NCI-H774 (cell line): ENCODE measurements at places on chromosomes 7 and 10.

DNA sequence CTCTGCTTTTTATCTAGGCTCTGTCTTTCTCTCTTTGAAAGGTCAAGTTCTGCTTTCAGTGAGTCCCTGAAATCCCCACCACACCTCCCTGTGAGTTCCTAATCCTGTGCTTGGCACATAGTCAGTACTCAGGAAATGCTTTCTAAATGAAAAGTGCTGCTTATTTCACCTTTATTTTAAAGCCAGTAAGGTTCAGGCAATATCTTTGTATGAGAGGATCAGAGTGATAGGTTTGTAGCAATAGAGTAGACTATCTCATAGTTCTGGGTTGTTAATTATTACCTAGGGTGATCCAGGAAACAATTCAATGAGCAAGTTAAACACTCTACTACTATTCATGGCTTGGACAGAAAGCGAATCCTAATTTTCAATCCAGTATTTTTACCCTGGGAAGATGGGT is 7.4 kb upstream of the LAMB1 start:
- DNase-seq, result no peak

DNA sequence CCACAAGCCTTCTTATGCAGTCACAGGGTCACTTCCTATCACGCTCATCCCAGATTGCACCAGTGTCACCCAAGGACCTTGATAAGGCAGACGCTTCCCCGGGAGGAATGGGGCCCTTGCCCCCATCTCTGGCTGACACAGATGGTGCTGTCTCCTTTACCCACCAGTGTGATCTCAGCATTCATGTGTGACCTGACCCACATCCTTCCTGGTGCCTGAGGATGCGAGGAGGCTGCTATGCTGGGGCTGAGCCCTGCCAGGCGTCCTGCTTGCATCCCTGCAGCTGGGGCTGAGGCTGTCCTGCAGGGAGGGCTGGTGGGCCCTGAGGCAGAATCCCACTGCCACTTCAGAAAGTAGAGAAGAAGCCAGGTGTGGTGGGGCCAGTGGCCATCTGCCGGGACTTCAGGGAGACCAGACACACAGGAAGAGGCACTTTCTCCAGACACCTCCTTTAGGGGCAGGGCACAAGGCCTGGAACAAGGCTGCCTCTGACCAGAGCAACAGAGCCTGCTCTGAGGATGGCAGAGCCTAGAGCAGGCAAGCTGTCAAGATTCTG is 35.3 kb downstream of the RASGEF1A start:
- no peak for DNase-seq

DNA sequence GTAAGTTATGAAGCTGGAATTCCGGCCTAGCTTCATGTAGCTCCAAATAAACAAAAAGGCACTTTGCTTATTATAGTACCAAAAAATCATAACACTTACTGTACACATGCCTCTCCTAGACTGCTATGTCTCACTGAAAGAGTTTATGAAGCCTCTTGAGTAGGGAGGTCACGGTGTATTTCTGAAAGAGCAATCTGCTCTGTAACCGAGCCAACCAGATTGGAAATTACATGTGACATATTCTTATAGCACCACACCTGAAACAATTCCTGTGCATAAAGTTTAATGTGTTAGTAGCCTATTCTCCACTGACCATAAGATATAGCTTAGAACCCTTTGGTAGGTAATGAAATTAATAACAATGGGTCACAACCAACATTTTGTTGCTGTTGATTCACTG is 1.3 kb upstream of the FAM3C start:
- no peak for DNase-seq

DNA sequence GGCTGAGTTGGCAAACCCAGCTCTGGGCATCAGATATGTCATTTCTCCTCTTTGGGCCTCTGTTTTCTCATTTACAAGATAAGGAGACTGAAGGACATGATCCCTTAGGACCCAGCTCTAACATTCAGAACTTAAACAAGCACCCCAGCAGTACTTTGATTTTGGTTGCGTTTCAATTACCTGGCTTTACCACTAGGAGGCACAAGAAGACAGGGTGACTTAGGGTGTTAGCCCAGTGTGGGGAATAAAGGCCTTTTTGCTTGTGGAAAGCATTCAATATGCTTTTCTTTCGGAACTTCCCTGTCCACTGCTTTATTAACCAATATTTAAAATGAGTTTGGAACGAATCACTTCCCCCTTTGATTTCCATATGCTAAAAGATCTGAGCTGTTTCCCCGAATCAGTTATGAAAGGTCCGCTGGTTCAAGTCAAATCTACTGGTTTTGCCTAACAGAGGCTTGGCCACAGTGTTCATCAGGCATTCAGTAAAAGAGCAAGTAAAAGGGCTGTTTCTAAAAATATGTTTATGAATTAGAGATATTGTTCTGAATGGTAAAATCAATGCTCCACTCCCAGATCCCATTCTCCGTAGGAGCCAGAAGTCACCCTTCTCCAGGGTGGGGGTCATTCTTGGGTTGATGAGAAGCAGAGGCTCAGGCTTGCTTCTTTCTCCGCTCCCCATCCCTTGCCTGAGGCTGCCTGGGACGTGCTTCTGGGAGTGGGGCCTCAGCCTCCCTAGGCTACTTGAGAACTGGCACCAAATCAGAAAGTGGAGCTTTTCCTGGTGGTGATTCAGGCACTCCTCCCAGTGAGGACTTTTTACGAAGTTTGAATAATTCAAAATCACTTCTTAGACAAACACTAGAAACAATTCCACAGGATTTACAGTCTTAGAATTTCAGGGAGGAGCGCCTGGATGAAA is 105.5 kb downstream of the MYOF start:
- peak; percentile 7 for DNase-seq

GRCh38 chr7:70415179-70415972 is 716.6 kb upstream of the GALNT17 start:
- no peak for DNase-seq

GRCh38 chr10:14781763-14782162 is 7.1 kb upstream of the FAM107B start:
- no peak for DNase-seq

DNA sequence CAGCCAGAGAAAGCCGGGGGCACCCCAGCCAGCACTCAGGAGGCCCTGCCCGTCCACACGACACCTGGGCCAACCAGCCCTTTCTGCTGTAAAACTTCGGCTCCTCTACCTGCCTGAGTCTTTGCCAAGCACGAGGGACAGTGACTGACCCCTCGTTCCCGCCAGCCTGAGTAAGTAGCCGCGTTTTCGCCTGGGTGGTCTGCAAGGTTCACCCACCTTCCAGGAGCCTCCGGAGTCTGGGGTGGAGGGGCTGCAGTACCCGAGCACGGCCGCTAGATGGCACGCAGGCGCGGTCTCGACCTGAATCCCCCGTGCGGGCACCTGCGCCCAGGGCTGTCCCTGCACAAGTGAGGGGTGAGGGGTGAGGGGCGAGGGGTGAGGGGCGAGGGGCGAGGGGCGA is 192.7 kb downstream of the PTPRN2 start:
- no peak for DNase-seq

GRCh38 chr10:114000457-114001010 is 43.1 kb upstream of the ADRB1 start:
- no peak for DNase-seq

GRCh38 chr10:30059209-30060107 is at the start of gene JCAD:
Gene JCAD (minus strand): TSS chr10:30059586. CDS start chr10:30047812, 11,774 bp downstream.
- peak; percentile 36 for DNase-seq

DNA sequence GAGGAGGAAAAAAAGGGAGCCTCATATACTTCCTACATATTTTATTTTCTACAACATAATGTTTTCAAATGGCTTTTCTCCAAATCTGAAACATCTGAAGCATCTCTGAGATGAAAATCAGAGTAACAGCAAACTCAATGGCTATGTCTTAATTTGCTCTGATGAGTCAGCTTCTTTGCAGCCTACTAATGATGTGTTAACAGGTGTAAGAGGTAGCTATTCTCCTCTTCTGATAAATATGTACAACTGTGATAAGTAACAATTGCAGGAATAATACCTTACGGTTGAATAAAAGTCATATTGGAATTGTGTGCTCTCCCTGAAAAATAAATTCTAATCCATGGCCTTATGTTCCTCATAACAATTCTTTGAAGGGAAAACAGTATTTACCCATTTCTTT is 45.2 kb downstream of the GNAT3 start:
- no peak for DNase-seq

DNA sequence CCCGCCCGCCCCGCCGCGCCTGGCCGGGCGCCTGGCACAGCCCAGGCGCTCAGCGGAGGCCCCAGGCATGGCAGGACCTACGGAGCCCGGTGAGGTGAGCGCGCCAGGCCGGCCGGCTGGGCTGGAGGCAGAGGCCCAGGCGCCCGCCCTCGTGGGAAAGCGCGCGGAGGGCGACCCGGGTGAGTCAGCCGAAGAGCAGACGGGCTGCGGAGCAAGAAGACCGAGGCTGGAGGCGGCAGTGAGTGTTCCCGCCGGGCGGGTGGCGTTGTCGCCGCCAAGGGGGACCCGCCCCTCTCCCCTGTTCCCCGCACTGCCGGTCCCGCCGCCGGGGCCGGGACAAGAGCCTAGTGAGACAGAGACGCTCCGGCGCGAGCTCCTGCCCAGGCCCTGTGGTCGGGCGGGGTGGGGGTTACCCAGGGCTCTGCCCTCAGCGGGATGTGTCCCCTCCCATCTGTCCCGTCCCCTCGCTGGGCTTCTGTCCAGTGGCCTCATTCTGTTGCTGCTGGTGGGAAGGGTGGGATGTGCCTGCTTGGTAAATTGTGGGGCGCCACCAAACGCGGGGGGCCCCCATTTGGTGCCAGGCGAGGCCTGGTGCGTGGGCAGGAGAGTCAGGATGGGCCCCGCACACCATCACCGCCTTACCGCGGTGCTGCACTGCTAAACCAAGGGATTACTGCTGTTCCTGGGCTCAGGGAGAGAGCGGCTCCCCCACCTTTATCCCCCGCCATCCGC is 17.0 kb upstream of the NODAL start:
- DNase-seq, result no peak
